ENCODE measurements at places on chromosomes 1 and 21.

- no peak for DNase-seq
Measured at GRCh38 chr1:236951672-236952071, 52.6 kb downstream of the MT1HL1 start.

- no peak for DNase-seq
Measured at GRCh38 chr1:213003256-213003655, 12.4 kb downstream of the ANGEL2 start.

- no peak for DNase-seq
Measured at GRCh38 chr1:154707901-154708463, 100.0 kb upstream of the ADAR start.

- DNase-seq: no peak
Measured at GRCh38 chr1:32867151-32867550, 3.6 kb downstream of the FNDC5 start.

DNA sequence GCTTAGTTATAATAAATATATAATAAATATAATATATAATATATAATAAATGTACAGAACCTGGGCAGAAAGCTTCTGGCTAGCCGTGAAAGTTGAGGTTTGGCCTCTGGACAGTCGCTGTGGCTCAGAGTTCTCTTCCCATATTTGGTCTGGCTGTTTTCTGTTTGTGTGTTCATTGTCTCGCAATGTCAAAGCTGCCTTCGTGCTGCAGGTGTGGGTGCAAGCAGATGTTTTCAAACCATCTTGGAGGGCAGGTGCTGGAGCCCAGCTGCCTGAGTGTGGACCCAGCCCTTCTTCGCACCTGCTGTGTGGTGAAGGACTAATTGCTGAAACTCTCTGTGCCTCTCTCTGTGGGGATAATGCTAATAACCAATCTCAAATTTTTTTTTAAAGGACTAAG is 3.6 kb upstream of the CSTB start:
- no peak for DNase-seq

GRCh38 chr1:1245817-1246576 is 525 bp downstream of the C1QTNF12 start:
- no peak for DNase-seq

GRCh38 chr1:225396357-225396756 is 31.5 kb downstream of the LBR start:
- no peak for DNase-seq

- no peak for DNase-seq
Measured at GRCh38 chr21:29499734-29500343, 201.1 kb downstream of the BACH1 start.

GRCh38 chr1:8503842-8504241 is 185.9 kb downstream of the SLC45A1 start:
- no peak for DNase-seq

DNA sequence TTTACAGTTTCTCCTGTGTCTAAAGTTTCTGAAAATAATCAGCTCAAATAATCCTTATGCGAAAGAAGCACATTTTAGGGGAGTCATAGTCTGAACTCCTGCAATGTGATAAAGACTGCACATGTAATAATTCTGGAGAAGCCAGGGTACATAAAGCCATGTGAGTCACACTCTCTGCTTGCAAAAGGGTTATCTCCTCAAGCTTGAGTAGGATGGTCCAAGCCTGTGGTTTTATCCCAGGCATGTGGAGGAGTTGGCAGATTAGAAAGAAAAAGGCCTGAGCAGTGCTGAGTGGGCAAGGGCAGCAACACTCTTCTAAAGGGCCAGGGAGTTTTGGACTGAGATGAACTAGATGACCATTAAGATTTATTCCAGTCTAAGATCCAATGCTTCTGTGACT is 220.4 kb downstream of the RHOU start:
- DNase-seq: no peak

DNA sequence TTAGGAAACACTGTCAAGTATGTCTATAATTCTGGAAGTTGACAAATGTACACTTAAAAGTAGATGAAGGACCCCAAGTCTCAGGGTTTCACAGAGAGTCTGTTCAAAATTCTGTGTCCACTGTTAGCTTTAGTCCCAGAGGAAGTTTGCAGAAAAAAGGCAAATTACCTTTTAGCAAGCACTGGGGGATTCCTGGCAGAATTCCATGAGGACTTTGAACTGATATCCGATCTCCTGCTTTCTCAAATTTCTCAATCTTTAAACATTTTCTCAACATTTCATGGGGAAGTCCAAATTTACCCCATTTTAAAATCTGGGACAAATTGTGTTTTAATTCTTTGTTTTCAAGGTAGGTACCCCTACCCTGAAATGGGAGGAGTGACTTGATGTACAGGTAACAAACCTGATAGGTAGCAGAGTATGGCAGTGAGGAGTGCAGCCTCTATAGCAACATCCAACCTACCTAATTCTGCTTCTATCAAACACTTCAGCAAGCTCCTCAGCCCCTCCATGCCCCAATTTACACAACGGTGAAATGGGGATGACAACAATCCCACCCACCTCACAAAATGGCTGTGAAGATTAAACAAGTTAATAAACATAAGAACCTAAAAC is 344.9 kb downstream of the OMA1 start:
- no peak for DNase-seq

GRCh38 chr1:115343200-115343737 is 5.2 kb upstream of the NGF start:
- no peak for DNase-seq

DNA sequence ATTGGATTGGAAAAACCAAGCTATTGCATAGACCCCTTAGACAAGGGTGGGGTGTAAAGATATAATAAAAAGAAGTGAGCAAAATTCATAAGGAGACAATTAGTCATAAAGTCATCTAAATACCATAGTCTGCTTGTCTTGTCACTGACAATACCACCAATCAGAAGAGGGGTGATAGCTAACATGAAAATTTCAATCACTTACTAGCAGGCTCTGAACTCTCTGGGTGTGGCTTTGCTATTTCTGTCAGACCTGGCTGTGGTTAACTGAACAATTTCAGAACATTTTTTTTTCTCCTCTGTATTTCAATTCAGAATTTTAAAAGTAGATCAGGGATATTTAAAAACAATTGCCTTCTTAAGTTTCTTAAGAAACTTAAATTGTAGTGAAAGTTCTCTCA is 158.5 kb upstream of the PRMT6 start:
- no peak for DNase-seq

DNA sequence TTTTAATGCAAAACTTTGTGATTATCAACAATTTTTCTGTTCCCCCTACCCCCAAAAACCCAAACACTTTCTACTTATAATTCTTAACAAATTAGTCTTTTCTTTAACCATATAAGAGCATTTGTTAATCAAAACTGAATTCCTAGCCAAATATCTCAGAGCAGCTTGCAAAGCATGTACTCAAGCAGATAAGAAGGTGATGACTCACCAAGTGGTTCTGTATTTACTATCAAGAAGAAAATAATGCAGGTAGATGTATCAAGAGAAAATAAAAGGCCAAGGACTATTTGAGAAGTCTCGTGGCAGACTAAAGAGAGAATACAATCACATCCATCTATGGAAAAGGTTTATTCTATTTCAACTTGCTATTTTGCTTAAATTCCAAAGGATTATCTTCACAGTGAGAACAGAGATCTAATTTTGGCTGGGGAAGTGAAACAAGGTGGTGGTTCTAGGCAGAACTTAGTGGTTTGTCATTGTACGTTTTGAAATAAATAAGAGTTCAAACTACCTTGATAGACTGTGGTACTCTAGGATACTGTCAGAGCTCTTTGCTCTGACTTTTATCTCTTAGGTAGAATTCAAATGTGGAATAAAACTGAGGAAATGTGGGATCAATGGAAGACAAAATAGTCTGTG is 94.7 kb upstream of the NRIP1 start:
- no peak for DNase-seq

DNA sequence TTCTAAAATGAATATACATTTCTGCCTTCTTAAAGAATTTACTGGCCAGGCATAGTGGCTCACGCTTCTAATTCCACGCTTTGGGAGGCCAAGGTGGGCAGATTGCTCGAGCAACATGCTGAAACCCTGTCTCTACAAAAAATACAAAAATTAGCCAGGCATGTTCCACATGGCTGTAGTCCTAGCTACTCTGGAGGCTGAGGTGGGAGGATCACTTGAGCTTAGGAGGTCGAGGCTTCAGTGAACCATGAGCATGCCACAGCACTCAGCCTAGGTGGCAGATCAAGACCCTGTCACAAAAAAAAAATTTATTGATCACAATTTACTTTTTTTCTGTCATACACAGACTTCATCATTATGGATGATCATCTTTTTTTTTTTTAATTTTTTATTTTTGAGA is 11.5 kb downstream of the CDC14A start:
- no peak for DNase-seq

DNA sequence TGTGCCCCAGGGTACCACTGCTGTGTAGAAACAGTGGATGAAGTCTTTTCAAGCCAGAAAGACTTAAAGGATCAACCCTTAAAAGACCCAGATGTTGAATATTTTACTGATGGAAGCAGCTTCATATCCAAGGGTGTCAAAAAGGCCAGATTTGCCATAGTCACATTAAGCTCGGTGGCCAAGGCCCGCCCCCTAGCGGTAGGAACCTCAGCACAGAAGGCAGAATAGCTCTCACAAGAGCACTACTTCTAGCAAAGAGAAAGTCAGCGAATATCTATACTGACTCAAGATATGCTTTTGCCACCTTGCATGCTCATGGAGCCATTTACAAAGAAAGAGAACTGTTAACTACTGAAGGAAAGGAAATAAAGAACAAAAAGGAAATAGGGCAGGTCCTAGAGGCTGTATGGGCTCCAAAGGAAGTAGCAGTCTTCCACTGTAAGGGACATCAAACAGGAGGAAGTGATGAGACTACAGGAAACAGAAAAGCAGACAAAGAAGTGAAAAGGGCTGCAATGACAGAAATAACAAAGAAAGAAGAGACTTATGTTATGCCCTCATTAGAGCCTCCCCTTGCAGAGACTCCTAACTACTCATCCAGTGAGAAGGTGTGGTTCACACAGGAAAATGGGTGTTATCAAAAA is 90.5 kb downstream of the LIPI start:
- peak; percentile 23 for DNase-seq

DNA sequence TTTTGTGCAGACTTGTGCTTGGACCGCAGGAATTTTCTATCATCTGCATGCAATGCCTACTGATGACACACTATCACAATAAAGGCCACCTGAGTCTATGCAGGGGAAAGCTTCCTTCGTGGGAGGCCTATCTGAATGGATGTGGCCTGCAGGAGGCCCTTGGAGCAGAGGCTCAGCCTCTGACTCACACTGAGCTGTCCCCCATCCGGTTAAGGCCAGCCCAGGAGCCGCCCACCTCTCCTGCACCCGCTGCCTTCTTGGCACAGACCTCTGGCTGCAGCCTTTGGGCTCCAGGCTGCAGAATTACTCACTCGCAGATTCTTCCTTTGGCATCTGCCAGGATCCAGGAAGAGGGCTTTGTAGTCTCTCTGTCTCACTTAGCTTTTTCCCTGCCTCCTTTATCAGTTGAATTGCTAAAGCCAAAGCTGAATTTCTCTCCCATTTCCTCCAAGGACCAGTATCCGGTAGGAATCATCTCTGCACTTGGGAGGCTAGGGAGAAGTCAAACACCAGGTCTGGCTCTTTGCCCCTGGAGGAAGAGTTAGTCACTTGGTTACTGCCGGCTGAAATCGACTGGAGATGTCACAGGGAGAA is 65.1 kb upstream of the JUN start:
- DNase-seq: peak; percentile 2

DNA sequence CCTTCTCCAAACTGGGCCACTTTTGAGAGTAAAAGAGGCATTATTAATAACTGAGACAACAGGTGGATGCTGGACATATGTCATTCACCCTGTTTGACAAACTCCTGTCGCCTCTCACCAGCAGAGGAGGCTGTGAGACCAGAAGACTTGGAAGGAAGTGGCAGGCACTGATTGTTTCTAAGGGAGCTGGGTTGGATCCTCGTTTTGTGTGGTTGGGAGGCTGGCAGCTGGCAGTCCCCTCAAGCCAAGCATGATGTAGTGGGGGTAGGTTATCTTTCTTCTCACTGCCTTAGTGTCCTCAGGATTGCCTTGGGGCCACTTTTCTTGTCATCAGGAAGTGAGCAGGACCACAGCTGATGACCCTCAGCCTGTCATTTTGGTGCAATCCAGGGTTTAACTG is 86.5 kb upstream of the KCNJ15 start:
- DNase-seq: no peak

DNA sequence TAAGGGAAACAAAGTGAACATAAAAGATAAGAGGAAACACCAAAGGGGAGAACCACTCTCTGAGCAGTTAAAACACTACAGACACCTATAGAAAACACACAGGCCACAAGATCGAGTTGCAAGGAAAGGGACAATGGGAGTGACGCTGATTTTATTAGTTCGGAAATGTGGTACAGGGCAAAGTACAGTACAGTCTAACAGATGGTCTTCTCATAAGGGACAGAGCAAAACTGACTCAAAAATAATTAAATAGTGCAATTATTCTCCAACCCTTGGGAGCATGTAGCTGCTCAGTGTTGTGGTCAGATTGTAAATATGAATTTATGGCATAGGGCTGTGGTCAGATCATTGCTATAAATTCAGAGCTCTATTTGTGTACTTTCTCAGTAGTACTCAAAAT is 352.0 kb downstream of the USH2A start:
- no peak for DNase-seq

GRCh38 chr1:26690157-26690556 is 5.7 kb upstream of the ARID1A start:
- no peak for DNase-seq

DNA sequence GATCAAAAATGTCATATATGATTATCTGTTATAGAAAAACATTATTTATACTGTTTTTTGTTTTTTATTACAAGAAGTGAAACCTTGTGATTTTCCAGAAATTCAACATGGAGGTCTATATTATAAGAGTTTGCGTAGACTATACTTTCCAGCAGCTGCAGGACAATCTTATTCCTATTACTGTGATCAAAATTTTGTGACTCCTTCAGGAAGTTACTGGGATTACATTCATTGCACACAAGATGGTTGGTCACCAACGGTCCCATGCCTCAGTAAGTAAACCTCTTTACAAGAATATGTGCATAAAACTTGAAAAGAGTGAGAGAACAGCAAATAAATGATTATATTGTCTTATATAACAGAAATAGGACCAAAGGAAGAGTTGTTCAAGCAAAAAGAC is 14.5 kb downstream of the CFHR4 start:
- DNase-seq: no peak

DNA sequence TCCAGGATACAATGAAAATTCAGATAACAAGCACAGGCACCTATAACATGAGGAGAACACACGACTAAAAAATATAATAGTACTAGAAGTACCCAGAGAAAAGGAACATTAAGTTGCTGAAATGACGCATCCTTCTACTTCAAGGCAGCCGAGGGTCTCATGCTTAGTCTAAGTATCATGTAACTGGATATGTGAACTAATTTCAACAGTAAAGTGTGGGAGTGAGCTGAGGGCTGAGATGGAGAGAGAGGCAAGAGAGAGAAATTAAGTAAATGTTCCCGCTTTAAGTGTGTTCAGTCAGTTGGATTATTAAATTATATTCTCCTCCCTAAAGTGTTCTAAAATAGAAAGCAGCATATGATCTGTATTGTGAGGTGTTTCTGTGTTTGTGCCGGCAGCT is 152.2 kb upstream of the KRTAP19-8 start:
- no peak for DNase-seq

- DNase-seq: no peak
Measured at GRCh38 chr1:182376936-182377574, 14.5 kb downstream of the GLUL start.

- DNase-seq: no peak
Measured at GRCh38 chr1:12130466-12131130, 36.2 kb upstream of the TNFRSF1B start.
